ENCODE measurements at places on chromosomes 7 and 10.

DNA sequence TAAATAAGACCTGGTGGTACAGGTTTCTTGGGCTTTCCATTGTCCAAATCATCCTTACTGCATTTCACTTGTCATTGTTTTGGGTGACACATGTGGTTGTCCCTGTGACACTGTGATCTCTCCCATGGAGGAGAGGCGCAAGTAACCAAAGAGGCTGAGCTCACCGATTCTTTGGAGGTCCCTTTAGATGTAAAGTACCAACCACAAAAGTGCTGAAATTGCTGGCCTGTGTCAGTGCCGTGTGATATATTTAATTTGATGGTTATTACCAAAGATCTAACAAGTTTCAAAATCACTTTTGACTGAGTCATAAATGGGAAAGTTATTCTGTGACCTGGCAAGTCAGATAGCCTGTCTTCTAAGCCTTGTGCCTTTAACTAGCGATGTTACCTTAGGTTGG is 19.4 kb downstream of the MCM10 start:
- DNase-seq: no peak

GRCh38 chr10:132001238-132001972 is 19.7 kb upstream of the BNIP3 start:
- peak; percentile 36 for DNase-seq

DNA sequence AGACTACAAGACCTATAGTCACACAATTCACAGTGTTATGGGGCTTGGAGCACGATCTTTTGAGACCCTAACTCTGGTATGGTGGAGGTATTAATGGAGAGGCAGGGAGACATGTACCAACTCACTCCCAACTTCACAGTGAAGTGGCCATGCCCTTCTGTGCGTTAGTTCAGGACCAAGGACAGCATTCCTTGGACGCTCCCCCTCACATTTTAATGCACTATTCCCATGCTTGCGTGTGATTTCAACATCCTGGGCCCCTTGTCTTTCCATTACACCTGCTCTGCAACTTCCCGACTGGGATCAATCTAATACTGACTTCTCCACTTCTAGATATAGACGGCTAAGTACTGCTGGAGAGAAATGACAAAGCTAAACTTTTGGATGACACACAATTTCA is 72.7 kb downstream of the PLCE1 start:
- DNase-seq: peak; percentile 66

- DNase-seq: no peak
Measured at GRCh38 chr7:50329775-50330174, 25.3 kb downstream of the IKZF1 start.

DNA sequence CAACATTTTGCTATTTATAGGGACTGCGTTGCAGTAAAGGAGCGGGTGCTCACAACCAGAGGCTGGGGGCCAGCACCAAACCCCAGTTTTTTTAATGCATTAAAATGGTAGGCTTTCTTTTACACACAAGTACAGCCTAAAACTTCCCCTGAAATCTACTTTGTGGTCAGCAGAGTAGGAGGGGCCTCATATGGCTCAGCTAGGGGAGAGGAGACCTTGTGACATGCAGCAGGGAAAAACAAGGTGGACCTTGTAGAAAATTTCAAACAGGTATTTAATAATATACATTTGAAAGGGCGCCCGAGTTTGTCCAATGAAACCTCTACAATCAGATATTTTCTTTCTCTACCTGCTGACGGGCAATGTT is 1.4 kb downstream of the CCDC136 start:
- no peak for DNase-seq

GRCh38 chr7:151954866-151955820 is 1.1 kb upstream of the GALNTL5 start:
- DNase-seq: no peak

GRCh38 chr7:43443381-43443780 is 139.5 kb upstream of the STK17A start:
- DNase-seq: no peak

GRCh38 chr7:81676105-81676811 is 93.6 kb downstream of the HGF start:
- no peak for DNase-seq

All from fibroblast of skin of back (primary cell).